GDM1 (cell line): ENCODE measurements at places on chromosomes 4 and X.

DNA sequence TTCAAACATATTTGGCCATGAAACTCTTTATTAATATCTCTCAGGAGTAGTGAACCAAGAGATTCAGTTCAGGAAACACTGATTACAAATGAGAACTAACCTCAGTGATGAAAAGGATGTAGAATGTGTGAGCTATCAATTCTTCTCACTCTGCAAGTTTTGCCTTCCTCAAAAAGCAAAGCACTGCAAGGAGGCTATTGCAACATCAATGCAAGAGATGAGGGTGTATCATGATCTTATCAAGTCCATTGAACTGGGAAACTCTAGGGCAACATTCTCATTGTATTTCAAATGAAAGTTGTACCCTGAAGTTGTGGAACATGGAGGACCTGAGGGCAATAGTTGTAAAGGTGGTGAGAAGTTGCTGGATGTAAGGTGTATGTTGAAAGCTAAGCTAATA, 56.4 kb upstream of the VEGFC start:
- no peak for DNase-seq

GRCh38 chr4:185566972-185567371, 31.7 kb upstream of the PDLIM3 start:
- DNase-seq = no peak

DNA sequence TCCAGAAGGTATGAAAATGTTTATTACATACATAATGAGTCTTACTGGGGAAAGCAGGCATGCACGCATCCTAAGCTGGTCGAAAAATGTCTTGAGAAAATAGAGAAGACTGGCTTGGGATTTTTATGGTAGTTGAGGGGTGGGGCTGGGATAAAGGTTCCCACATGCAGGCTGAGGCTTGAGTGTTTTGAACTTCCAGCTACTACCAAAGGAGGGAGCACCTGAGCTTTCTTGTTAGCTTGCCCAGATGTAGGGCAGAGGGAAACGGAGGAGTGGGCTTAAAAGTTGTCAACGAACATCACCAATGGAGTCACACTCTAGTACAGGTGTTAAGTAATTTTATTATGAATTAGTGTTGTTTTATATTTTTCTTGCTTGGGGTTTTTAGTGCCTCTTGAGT, 39.6 kb upstream of the SRPX start:
- no peak for DNase-seq

- DNase-seq = peak; percentile 42
These were observed 24.9 kb downstream of the ALPK1 start for GRCh38 chr4:112321776-112322684.

GRCh38 chr4:38785041-38785790, 2.4 kb upstream of the TLR10 start:
- DNase-seq = no peak
